ENCODE measurements at places on chromosomes 5 and 9.

- DNase-seq = no peak
Observed at GRCh38 chr5:30662373-30662772, 531.1 kb upstream of the CDH6 start.

GRCh38 chr5:18216729-18217128 lies 582.5 kb downstream of the TAF11L14 start:
- no peak for DNase-seq

GRCh38 chr9:21239911-21240310 lies at the start of gene IFNA14:
Gene IFNA14, minus strand, starts transcription at chr9:21240005. Its CDS starts 70 bp downstream, at chr9:21239935.
- no peak for DNase-seq

DNA sequence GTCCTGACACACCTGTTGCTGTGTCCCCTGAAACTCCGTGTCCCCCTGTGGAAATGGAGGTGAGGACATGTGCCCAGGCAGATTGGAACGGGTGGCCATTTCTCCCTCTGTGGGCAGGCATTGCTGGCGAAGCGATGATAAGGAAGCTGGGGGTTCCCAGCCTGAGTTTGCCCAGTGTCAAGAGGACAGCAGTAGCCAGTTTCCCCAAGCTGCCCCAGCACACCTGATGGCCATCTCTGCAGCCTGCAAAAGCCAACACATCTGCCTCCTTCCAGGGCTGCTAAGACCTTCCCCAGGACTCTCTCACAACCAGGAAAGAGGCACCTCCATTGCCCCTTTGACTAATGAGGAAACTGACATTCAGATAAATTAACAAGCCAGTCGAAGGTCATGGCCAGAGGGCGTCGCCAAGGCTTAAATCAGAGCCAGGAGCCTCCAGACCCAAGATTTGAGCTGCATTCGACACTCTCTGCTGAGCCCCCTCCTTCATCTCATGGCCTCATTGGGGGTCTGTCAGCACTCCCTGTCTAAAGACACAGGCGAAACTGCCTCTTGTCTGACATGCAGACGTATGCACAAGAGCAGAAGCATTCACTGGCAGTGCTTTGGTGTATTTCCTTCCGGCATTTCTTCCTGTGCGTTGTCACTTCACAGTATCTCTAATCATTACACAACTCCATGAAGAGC lies 10.4 kb upstream of the WNK2 start:
- no peak for DNase-seq

GRCh38 chr5:163478126-163478981 lies 17.9 kb downstream of the HMMR start:
- DNase-seq = no peak

- no peak for DNase-seq
Observed at GRCh38 chr5:147140558-147140957, 94.3 kb upstream of the STK32A start.

DNA sequence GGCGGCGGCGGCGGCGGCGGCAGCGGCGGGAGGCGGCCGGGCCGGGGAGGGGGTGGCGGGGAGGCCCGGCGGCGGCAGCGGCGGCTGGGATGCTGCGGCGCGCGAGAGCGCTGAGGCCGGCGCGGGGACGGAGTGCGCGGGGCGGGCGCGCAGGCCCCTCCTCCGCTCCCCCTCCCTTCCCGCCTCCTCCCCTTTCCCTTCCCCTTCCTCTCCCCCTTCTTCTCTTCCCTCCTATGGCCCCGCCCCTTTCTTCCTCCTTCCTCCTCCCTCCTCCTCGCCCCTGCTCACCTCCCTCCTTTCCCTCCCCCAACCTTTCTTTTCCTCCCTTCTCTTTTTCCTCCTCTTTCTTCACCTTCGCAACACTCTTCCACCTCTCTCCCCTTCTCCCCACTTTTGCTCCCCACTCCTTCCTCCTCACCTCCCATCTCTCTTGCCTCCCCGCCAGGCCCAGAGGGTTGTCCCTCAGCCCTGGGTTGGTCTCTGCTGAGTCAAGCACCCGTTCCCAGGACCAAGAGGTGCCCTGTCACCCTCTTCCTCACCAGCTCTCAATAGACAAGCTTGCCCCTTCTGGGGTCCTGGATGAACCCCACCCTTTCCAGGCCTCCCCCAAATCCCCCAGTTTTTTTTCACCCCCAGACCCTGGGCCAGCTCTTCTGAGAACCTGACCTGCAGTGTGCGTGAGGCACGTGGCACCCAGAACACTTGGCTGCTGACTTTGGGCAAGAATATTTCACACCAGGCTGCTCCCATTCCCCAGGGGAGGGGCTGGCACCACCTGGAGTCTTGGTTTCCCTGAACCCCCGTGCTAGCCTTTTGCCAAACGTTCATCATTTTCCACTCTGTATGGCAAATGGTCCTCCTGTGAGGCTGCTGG lies at the start of gene SEMA4D:
SEMA4D (minus strand) TSS at position 136 of the 874 bp plus-strand sequence. CDS start 92,657 bp downstream, outside the sequence.
- DNase-seq = peak; percentile 73

GRCh38 chr5:1363581-1363980 lies 18.7 kb upstream of the CLPTM1L start:
- no peak for DNase-seq

GRCh38 chr9:6149315-6149714 lies 66.3 kb upstream of the IL33 start:
- no peak for DNase-seq

- DNase-seq = no peak
Observed at GRCh38 chr9:77944556-77945243, 86.9 kb downstream of the GNAQ start.

DNA sequence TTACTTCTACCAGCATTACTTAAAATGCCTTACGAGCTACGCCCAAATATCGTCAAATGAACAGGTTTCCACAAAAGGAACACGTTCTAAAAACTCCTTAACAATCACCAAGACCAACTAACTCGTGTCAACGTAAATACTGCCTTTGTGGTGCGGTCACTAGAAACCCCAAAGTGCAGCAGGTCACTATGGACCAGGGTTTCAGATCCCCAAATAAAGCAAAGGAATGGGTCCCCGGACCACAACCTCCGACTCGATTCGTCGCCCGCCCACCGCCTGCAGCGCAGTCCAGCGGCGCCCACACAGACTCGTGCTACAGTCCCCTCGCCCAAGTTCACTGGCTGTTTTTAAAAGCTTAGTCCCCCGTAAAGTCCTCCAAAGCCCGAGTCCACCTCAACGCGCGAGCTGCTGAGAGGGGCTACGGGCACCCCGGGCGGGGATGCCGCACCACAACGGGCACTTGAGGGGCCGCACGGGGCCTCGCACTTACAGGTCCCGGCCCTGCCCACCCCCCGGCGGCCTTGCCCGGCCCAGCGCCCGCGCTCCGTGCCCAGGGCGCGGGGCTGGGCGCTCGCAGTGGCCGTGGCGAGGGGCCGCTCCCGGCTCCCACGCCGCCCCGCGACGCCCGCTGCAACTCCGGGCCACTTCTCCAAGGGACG lies 1.1 kb downstream of the NFIB start:
- DNase-seq = no peak

DNA sequence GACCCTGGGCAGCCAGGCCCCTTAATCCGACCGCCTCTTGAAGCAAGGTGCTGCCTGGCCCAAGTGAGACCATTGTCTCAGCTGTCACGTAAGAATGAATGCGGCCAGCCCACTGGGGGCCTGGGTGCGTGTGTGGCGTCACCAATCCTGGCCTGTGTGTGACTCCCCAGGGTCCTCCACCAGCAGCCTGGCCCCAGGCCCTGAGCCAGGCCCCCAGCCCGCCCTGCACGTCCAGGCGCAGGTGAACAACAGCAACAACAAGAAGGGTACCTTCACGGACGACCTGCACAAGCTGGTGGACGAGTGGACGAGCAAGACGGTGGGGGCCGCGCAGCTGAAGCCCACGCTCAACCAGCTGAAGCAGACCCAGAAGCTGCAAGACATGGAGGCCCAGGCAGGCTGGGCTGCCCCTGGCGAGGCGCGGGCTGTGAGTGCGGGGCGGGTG lies 124.2 kb downstream of the WNK2 start:
- DNase-seq = peak; percentile 8

GRCh38 chr9:129548571-129549135 lies 72.2 kb downstream of the C9orf50 start:
- no peak for DNase-seq

- no peak for DNase-seq
Observed at GRCh38 chr9:97962136-97962535, 21.0 kb upstream of the ANP32B start.

- DNase-seq = no peak
Observed at GRCh38 chr5:77852514-77853352, 76.6 kb upstream of the TBCA start.

DNA sequence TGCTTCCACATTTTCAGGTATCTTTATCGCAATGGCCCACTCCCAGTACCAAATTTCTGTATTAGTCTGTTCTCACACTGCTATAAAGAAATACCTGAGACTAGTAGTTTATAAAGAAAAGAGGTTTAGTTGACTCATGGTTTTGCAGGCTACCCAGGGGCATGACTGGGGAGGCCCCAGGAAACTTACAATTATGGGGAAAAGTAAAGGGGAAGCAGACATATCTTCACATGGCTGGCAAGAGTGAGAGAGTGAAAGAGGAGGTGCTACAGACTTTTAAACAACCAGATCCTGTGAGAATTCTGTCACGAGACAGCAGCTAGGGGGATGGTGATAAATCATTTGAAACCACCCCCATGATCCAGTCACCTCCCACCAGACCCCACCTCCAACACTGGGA lies 238.2 kb upstream of the DMAC1 start:
- DNase-seq = no peak

DNA sequence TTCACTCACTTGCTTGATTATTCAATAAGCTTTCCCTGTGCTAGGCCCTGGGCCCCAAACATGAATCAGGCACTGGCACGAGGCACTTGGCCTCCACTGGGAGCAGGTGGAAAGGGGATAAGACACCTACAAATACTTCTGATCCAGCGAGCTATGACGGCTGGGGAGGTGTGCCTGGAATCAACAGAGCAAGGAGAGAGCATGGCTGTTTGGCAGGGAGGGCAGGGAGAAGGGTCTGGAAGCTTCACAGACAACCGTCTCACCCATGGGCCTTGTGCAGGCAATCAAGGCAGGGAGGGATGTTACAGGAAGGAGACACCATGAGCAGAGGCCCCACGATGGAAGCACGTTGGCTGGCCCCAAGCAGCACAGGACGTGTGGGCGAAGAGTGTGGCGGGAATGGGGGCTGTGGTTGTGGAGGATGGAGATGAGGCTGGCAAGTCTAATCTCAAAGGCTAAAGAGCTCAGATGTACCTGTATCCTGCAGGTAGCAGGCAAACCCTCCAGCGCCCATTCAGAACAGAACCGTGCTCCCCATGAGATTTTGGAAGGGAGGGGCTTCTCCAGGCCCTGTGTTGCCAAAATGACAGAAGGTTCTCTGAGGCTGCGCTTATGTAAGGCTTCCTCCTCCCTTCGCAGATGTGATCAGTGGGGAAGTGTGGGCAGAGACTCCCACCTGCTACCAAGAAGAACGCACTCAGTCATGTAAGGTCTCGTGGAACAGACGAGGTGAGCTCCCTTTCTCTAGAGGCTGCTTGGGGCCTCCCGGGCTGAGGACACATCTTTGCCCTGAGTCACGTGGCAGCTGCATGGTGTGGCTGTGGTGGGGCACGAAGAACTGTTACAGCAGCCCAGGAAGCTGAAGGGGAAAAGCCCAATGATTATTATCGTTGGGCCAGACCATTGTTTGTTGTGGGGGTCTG lies 189.7 kb downstream of the DAB2IP start:
- DNase-seq = no peak

DNA sequence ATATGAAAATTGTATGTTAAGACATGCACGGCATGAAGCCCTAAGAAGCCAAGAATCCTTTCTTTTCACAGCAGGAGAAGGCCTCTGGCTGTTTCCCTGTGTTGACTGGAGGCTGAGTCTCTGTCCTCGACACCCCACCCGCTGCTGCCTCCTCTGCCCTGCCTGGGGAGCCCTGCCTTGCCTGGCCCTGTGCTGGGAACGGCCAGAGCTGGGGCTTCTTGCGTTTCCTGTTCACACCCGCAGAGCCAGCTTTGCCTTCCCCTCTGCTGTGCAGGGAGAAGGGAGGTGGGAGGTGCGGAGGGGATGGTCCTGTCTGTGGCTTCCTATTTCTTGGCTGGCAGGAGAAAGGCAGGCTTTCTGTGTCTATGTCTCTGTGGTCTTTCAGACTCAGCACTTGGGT lies 6.9 kb upstream of the GMCL2 start:
- DNase-seq = no peak

- DNase-seq = peak; percentile 80
Observed at GRCh38 chr9:89502038-89502601, 4.2 kb upstream of the SEMA4D start.

DNA sequence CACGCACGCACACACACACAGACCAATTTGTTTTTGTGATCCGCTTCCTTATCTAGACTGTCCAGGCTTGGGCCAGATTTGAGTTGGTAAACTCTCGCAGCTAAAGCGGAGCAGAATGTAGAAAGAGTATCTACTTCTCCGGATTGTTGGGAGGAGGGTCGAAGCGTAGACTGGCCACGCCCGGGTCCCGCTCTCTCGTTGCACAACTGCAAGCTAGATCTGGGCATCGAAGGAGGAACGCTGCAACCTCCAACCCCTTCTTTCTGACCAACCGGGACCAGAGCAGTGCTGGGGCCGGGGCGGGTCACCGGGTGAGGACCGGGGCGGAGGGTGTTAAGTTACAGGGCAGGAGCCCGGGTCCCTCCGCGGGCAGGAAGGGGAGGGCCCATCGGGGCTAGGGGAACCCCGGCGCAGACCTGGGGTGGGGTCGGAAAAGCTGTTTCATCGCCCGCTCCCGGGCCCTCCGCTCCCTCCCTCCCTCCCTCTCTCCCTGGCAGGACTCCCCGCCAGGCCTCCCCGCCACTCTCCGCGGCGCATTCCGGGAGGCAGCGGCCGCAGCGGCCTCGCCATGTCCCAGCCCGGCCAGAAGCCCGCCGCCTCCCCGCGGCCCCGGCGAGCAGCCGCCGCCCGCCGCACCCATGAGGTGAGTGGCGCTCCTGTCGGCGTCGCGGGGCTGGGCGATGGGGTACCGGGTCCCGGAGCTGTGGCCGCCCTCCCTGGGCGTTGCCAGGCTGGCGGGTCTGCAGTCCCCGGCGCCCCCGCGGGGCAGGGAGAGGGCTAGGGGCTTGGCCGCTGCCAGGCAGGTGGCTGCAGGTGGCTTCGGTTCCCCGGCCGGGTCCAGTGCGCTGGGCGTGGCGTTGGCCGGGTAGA lies at the start of gene CAST:
CAST (plus strand) TSS at position 522 of the 870 bp plus-strand sequence; CDS start at position 569, 47 bp downstream.
- DNase-seq = peak; percentile 89
